Stimulated activated CD4-positive, alpha-beta T cell treated with anti-CD3 and anti-CD28 coated beads, Interleukin-1b, Interleukin-23, amount 100 ng/mL, for 1 hour (primary cell): ENCODE measurements at places on chromosomes 2 and 18.

DNA sequence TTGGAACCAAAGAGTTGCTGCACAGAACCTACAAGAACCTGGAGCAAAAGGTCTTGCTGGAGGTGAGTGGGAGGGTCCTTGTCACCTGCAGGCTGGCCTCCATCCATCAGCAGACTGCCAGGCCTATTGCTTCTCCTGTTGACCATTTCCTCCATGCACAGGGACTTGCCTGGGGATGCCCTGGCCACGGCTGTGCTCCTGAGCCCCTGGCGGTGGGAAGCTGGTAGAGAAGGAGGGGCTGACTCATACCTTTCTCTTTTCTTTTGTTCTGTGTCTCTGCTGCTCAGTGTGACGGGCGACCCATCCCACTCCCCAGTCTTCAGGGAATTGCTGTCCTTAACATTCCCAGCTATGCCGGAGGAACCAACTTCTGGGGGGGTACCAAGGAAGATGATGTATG, 102.6 kb downstream of the DGKD start:
- DNase-seq, result no peak

DNA sequence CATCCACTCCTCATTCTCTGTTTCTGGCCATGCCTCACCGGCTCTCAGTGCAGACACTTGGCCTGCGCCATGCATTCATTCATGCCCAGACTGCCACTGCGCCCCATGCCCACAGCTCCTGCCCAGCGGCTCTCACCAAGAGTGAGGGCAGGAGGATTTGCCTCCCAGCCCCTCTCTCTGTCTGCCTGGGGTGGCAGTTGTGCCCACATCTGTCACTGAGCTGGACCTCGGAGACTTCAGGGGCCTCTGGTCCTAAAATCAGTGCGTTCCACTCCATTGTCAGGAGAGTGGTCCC, 75.1 kb downstream of the CIB4 start:
- DNase-seq, result no peak

- no peak for DNase-seq
Observed at GRCh38 chr2:233118648-233119000, 58.5 kb downstream of the INPP5D start.

- DNase-seq, result no peak
Observed at GRCh38 chr2:47297767-47298425, 105.1 kb upstream of the MSH2 start.

- DNase-seq, result no peak
Observed at GRCh38 chr18:76406791-76407190, 88.3 kb downstream of the ZNF516 start.

- no peak for DNase-seq
Observed at GRCh38 chr2:64504774-64505720, 19.1 kb upstream of the AFTPH start.

DNA sequence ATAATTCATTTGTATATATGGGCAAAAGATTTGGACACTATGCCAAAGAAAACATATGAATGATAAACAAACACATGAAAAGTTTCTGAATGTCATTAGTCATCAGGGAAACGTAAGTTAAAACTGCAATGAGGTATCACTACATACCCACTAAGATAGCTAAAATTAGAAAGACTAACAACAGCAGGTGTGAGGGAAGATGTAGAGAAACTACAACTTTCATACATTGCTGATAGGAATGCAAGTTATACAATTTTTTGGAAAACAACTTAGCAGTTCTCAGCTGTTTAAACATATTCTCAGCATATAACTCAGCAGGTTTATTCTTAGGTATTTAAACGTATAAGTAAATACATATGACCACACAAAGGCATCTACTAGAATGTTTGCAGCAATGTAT, 563.5 kb upstream of the KLHL29 start:
- no peak for DNase-seq

DNA sequence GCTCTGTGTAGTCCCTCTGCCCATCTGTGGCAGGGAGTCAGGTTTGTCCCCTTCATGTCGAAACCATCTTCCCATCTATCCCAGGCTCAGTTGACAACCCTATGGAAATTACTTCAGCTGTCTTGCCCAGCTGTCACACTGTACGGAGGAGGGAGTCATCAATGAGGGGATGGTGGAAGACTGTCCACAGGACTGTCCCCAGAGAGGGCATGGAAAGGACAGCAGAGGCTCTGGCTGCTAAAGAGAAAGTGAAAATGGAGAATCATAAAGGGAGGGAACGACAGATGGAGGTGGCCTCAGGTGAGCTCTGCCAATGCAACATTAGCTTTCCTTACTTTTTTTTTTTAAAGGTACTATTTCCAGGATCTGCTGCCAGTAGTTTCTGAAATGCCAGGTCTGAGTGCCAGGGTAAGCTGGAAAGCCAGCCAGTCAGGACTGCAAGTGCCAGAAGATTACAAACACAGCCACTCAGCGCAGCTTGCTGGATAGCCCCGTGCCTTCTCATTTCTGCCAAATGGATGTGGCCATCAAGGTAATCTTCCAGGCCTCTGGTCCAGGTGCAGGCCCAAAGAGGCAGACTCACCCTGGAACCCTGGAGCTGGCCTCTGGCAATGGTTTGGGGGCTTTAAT, 192.8 kb downstream of the AGPS start:
- DNase-seq, result no peak

DNA sequence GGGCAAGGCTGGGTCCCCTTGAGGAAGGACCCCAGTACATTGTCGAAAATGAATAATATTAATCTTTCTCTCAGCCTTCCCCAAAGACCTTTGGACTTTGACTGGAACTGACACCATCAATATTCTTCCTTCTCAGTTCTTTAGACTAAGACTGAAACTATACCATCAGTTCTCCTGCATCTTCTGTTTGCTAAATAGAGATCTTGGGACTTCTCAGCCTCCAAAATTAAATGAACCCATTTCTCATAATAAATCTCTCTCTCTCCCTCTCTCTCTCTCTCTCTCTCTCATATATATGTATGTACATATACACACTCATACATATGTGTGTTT, 39.7 kb upstream of the VRK2 start:
- no peak for DNase-seq

- DNase-seq, result no peak
Observed at GRCh38 chr18:62318228-62319180, 6.6 kb upstream of the TNFRSF11A start.

DNA sequence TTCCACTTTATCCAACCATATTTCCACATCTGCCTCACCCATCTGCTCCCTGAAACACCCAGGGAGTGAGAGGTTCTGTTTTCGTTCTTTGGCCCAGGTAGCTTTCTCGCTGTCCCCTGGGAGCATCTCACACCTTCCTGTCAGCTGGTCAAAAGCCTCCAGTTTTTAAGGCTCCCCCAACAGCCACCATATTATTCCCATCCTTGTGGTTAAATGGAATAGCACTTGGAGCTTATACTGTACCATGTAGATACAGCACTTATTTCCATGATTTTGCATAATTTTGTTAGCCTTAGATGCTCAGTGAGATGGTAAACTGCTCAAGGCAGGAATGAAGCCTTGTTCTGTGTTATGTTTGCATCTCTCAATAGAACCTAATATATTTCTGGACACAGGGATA, 58.5 kb upstream of the TMEM182 start:
- no peak for DNase-seq

GRCh38 chr2:217667035-217667434, 335.8 kb downstream of the TNS1 start:
- DNase-seq, result no peak

GRCh38 chr2:9519250-9519649, 36.4 kb downstream of the ADAM17 start:
- DNase-seq, result no peak
